ENCODE measurements at places on chromosomes 1 and 21.

DNA sequence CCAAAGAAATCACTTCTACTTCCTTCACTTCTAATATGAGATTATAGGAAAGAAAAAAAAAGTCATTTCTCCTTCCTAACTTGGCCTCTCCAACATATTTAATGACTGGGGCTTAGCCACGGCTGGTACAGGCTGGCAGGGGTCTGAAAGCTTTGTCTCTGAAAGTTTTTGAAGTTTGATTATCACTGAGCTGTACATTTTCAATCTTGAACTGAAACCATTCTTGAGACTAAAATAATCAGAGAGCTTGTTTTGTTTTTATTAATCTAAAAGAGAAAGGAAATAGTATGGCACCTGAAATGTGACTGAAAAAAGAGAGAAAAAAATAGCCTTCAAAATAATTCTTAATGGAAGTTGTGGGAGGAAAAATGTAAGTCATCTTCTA is 3.8 kb upstream of the KRTAP19-8 start:
- DNase-seq: no peak

- no peak for DNase-seq
Measured at GRCh38 chr1:40755067-40755466, 28.5 kb upstream of the KCNQ4 start.

- DNase-seq: no peak
Measured at GRCh38 chr1:115288591-115289198, 49.4 kb downstream of the NGF start.

DNA sequence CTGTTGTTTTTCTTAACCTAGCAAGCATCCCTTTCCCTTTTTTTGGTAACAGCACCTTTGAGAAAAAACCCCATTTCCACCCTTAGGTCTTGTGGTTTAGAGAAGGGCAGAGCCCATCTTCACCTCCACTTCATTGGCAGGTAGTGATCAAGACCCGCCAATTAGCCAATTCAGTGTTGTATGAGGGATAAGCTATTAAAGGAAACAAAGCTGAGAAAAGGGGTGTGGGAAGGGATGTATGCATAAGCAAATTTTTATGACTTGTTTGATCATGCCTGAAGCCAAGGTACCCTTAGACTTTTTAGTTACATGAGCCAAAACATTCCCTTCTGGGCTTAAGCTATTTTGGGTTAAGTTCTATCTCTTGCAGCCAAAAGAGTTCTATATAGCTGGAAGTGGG is 3.6 kb upstream of the ZNF697 start:
- no peak for DNase-seq

DNA sequence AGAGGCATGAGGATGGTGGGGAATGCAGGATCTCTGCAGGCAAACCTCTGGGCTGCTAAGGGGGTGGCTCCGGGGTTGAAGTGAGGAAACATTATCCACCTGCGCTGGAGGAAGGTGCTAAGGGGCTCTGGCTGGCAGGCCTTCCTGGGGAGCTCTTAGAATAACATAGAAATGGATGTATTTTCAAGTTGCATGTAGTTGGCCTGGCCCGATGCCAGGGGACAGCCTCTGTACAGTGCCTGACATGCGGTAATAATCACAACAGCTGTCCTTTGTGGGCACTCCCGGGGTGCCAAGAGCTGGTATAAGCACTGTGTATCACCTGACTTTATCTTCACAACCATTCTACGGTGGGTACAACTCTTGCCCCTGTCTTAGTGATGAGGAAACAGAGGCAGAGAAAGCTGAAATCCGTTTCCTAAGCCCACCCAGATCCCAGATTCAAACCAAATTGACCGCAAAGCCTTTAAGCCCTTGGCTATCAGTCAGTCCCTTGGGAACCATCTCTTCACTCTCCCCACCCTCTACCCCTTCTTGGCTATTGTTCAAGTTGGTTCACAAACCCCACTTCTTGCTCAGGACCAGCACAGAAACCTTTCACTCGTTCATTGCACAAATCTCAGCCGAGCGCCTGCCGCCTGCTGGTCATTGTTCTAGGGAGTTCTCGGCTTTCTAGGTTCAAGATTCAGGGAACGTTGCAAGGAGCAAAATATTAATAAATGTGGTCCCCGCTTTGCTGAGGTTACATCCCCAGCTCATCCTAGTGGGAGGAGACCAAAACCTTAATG is 30.9 kb downstream of the PADI4 start:
- DNase-seq: no peak

DNA sequence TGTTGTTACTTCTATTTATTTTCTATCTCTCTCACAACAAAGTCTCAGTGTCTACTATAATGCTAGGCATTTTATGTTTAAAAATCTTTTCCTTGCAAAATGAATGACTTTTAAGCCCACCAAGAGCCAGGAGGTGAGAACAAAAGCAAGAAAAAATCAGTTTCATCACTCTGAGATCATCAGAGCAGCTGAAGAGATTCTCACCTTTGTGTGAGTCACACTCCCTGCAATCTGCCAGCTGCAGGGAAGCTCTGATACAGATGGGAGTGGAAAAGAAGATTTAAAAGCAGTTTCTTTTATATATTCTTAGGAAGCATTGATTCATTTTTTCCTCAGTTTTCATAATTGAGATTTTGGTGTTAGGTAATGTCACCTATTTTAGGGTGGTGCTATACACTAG is 107.6 kb downstream of the LHX9 start:
- no peak for DNase-seq

DNA sequence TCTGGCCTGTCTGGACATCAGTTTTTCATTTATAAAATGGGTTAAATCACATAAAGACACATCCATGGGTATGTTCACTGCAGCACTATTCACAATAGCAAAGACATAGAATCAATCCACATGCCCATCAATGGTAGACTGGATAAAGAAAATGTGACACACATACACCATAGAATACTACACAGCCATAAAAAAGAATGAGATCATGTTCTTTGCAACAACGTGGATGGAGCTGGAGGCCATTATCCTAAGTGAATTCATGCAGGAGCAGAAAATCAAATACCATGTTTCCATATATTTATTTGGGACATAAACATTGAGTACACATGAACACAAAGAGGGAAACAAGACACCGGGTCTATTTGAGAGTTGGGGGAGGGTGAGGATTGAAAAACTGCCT is 28.1 kb downstream of the ZBTB8OS start:
- no peak for DNase-seq

Measured in KG1 (cell line).